ENCODE measurements at places on chromosomes 5 and 9.
A peak's percentile ranks its signal among the peaks of the same experiment; 100 is the strongest.

DNA sequence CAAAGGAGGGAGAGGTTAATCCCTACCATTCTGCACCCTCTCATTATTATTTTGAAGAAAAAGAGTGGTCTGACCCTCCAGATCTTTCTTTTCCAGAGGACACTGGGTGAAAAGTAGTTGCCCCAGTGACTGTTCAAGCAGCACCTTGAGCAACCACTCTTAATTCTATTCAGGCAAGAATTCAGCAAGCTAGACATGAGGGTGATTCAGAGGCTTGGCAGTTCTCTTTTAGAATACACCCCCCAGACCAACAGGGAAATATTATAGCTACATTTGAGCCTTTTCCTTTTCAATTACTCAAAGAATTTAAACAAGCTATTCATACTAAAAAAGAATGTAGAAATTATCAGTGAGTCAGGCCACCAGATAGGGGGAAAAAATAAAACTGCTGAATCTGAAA lies 178.3 kb downstream of the MRPS30 start:
- no peak for DNase-seq

DNA sequence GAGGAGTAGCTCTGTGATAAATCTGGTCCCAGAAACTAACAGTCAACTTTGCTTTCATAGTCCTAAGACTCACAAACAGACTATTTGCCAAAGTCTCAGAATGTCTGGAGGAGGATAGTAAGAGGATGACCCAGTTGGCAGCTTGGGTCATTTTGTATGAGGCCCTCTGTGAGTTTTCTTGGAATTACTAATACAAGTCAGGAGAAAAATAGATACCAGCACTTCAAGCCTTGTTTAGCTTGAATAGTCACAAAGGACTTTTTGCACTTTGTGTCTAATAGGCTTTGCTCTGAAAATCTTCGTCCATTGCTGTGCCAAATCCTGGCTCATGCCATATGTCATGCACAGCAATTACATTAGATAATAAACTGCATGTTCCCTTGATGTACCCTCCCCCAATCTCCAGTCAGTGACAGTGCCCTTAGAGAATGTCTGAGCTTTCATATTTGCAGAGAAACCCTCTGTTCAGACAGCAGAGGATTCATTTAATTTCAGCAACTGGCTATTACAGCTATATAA lies 612.8 kb downstream of the CSNK1G3 start:
- no peak for DNase-seq

GRCh38 chr9:74570879-74571512 lies 73.9 kb downstream of the RORB start:
- DNase-seq: no peak

- no peak for DNase-seq
These were observed 13.2 kb upstream of the S1PR3 start for GRCh38 chr9:88978034-88978433.

DNA sequence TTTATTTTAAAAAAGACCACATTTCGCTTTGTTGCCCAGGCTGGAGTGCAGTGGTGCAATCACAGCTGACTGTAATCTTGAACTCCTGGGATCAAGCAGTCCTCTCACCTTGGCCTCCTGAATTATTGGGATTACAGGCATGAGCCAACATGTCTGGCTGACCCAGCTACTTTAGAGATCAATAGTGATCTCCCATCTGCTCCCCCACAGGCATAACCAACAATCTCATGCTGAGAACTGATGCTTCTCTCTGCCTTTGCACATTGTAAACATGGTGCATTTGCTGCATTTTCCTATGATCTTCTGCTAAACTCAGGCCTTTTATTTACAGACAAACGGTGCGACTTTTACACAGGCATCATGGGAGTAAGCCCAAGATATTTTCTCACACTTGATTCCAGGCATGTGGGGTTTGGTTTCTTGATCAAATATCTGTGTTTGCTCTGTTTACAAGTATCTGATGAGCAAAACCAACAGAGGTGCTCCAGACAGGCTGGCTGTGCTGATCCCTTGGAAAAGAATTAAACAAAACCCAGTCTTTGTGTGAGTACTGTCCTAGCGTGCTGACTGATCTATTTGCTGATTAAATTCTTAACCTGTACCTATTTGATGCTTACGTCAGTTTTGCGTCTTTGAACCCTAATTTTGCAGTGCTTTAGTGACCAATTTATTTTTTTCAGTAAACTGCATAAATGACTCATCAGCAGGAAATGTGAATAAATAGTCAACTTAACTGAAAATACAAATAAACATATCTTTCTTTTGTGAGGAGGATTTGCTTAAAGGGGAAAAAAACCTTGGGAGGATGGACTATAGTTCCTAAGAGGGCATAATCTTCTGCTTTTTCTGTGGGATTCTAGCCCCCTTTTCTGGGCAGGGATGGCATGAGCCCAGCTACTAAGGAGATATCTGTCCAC lies 191.7 kb upstream of the NR3C1 start:
- DNase-seq: peak; percentile 85

- DNase-seq: no peak
These were observed 463.2 kb upstream of the ADAMTS16 start for GRCh38 chr5:4676934-4677333.

GRCh38 chr5:142827934-142828576 lies 57.9 kb downstream of the ARHGAP26 start:
- no peak for DNase-seq

- DNase-seq: no peak
These were observed 50.4 kb upstream of the ARAP3 start for GRCh38 chr5:141732417-141732816.

GRCh38 chr5:120388016-120388781 lies 75.9 kb upstream of the PRR16 start:
- no peak for DNase-seq

DNA sequence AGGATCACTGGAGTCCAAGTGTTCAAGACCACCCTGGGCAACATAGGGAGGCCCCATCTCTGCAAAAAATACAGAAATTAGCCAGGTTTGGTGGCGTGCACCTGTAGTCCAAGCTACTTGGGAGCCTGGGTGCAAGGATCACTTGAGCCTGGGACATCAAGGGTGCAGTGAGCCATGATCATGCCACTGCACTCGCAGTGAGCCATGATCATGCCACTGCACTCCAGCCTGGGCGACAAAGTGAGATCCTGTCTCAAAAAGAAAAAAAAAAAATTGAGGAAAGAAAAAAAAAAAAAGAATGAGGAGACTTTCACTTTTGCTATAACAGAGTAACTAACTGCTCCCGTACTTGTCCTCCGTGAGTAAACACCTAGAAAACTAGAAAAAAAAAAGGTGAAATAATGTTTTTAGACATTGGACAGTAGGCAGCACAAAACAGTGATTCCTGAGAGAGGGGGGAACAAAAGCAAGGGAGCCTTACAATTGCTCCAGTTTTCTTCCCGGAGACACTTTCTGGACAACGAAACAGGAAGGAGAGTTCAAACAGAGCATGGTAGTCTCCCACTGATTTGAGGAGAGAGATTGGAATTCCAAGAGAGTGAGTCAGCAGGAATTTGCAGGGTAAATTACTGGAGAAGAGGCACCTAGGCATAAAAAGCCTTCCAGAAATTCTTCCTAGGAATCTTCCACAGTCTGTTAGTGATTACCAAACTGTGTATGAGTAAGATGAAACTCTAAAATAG lies 6.9 kb upstream of the ZBTB5 start:
- DNase-seq: no peak

DNA sequence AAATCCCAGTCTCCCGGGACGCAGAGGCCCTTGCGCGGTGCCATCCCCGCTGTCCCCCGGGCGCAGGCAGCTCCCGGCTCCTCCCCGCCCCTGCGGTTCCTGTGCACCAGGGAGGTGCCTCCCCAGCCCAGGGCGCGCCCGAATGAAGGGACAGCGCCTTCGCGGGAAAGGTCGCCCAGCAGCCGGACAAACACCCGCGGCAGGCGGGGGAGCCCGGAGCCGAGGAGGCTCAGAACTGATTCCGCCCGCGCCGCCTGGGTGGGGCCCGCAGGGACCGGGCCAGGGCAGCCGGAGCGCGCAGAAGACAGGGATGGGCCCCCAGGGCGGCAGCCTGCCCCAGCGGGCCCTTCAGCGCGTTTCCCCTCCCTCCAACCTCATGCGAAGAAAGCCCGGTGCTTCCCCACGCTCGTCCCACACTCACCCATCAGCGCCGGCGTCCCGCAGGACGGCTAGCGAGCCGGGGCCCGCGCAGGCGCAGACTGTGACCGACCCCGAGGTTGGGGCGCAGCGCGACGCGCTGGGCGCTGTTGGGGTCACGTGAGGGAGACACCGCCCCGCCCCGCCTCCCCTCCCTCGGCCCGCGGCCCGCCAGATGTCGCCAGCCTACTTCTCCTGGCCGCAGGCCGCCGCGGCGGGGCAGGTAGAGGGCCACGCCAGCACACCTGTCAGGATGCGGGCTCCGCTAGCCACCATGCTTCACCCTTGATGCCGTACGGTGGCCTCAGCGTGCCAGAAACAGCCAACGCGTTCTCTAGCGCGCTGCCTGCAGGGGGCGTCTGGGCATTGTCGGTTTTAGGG lies at the start of gene SLC25A51:
Gene SLC25A51, minus strand, starts transcription at position 481 of the 798 bp plus-strand sequence. CDS start 15,577 bp downstream, outside the sequence.
- DNase-seq: peak; percentile 84

GRCh38 chr9:127535834-127536233 lies 76.2 kb upstream of the STXBP1 start:
- no peak for DNase-seq

DNA sequence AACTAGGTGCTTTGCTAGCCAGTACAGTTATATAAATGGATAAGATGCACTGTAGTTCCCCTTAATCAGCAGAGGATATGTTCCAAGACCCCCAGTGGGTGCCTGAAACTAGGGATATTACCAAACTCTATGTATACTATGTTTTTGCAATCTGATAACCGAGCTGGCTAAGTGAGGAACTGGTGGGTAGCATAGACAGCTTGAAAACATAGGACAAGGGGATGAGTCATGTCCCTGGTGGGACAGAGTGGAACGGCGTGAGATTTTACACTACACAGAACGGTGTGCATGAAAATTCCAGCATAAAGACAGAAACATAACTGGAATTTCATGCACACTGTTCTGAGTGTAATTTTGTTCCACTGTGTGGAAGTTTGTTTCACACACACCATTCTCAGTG lies 86.9 kb downstream of the BASP1 start:
- DNase-seq: no peak

- DNase-seq: no peak
These were observed 33.4 kb upstream of the TRIO start for GRCh38 chr5:14109771-14110170.

DNA sequence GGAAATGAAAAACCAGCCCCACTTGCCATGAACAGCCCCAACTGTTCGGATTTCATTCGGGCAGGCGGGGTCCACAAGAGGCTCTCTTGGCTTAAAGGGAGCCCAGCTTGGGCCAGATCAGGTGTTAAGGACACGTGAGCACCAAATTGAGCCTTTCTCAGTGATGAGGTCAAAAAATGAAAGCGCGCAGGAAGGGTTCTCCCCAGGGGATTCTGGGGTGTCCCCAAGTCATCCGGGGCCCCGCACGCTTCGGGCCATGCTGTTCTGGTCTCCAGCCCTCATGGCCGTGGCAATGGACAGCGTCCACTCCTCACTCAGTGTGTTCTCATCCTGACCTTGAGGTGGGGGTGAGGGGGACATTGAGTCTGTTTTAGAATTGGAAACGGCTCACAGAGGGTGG lies 10.9 kb downstream of the AK1 start:
- no peak for DNase-seq

GRCh38 chr5:30693326-30693725 lies 500.2 kb upstream of the CDH6 start:
- DNase-seq: no peak

- no peak for DNase-seq
These were observed 650.0 kb upstream of the SGCD start for GRCh38 chr5:155676967-155677366.

- DNase-seq: no peak
These were observed 55.8 kb downstream of the ANXA2R start for GRCh38 chr5:42984307-42984706.

GRCh38 chr5:120382833-120383232 lies 81.3 kb upstream of the PRR16 start:
- DNase-seq: no peak

DNA sequence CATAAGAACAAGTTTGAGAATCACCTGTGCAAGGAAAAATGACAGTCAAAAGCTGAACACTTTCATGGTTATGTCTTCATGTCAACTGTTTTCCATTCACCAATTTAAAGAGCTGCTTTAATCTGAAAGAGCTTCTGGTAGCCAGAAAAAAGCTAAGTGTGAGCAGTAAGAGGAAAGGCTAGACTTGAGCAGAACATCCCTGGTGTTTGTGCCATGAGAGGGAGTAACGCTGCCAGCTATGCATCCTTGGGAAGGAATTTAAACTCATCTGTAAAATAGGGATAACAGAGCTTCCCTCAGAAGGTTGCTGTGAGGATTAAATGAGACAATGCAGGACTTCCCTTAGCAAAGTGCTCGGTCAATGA lies 193.7 kb downstream of the MAPKAP1 start:
- DNase-seq: no peak

DNA sequence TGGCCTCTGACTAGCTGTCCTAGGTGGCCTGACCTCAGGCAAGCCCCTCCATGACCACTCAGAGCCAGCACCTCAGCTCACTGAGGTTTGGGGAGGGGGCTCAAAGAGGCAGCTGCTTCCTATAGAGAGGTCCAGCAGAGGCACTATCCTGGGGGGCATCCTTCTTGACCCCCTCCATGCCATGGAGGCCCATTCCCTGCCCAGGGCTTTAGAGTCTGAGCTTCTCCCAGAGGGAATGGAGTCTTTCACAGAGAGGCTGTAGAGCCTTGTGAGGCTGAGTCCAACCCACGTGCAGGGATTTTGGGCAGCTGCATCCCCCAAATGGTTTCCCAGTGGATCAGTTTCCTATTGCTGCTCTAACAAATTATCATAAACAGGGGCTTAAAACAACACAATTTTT lies 16.9 kb downstream of the IRF1 start:
- no peak for DNase-seq

GRCh38 chr5:153905219-153905618 lies 133.5 kb downstream of the FAM114A2 start:
- no peak for DNase-seq

DNA sequence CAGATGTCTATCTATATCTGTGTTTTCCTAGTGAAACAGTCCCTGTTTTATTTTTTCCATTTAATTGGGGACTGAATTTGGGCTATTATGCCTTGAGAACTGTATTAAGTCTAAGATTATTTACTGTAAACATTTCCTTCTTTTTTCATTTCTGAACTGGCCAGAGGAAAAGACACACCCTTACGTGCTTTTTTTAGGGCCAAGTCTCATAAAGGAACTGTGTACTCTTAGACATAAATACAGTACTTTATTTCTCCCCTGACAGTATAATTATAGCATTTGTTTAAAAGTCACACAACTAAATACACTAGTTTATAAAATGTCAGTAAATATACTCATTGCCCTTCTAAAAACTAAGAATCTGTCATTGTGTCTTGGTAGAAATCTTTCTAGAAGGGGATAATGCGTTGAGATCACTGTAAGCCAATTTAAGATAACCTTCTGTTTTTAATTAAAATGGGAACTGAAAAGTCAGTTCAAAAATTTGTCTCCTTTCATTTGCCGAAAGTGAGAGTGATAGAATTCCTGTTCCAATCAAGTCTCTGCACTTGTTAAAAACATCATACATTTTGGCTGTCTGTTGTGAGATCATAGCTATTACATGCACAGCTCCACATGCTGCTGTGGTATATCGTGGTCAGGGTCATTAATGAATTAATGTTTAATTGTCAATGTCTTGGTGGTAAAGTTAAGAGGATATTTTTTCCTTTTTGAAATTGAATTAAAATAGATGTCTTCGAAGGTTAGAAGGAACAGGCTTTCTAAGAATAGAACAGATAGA lies 132.1 kb downstream of the FOCAD start:
- DNase-seq: no peak

All from LNCaP clone FGC (cell line).